ENCODE measurements at places on chromosomes 11 and 22.
A peak's percentile ranks its signal among the peaks of the same experiment; 100 is the strongest.

DNA sequence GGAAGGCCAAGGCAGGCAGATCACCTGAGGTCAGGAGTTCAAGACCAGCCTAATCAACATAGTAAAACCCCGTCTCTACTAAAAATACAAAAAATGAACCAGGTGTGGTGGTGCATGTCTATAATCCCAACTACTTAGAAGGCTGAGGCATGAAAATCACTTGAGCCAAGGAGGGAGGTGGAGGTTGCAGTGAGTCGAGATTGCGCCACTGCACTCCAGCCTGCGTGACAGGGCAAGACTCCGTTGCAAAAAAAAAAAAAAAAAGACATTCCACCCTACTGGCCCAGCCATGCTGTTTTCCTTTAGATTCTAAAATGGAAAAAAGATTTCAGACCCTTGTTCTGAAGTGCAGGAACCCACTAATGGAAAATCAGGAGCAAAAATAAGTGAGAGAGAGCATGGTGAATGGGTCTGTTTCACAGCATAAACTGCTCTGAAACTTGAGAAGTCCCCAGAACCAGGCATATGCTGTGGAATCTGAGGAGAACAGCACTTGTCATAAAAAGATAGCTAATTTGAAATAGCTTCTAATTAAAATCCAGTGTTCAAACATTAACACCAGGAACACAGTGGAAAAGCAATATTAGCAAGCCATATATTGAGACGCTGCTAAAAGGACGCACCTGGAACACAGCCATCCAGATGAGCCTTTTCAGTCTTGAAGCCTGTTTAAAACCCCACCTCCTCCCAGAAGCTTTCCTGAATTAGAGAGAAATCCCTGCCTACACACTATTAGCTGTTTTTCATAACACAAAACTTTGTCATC is 66.3 kb upstream of the CHRM4 start:
- DNase-seq: no peak

DNA sequence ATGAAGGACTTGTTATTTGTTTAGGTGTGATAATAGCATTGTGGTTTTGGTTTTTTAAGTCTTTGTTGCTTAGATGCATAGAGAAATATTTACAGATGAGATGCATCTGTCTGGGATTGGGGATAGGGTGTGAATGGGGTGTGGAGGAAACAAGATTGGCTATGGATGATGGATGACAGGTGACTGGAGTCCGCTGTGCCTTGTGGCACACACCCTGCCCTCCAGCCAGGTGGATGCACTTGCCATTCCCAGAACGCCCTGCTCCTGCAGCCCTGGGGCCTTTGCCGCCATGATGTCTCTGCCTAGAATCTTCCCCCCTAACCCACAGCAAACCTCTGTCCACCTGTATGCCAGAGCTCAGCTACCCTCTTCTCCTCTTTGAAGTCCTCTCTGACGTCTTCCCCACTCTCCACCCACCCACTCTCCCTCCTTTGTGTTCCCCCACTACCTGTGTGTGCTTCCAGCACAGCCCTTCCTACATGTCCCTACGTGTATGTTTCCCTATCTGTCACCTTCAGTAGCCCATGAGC is 54.7 kb downstream of the WNT11 start:
- DNase-seq: no peak

GRCh38 chr11:63839508-63840355 is 822 bp downstream of the MARK2 start:
- peak; percentile 72 for DNase-seq

DNA sequence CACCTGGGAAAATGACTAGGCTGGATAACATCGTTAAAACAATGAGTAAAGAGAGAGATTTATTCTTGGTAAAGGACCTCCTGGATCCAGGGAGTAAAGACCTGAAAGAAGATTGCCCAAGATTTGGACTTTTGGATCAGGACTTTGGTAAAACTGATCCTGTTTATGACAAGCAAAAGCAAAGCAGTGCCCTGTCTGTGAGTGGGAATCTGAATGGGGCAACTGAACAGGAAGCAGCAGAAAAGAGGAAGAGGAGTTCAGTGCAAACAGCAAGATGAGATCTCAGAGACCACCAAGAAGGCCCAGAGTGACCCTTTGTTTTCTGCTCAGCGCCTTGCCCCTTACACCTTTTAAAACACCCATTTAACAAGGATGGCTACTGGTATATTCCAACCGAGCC is 122.0 kb downstream of the VPREB1 start:
- DNase-seq: peak; percentile 28

DNA sequence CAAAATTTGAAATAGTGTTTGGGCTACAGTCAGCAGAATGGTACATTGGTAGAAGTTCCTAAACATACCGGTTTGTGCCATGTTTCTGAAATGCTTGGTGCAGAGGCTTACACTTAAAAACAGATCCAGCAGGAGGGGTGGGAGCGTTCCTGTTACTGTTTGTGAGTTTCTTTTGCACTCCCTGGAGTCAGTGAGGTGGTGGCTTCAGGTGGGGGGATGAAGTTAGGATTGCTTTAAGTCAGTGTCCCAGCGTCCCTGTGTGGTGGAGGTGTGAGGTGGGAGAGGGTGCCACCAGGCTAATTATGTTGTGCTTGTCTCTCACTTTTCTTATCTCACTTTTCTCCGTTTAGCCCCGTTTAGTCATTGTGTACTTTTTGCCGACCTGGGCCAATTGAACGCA is 9.7 kb downstream of the TNRC6B start:
- no peak for DNase-seq

DNA sequence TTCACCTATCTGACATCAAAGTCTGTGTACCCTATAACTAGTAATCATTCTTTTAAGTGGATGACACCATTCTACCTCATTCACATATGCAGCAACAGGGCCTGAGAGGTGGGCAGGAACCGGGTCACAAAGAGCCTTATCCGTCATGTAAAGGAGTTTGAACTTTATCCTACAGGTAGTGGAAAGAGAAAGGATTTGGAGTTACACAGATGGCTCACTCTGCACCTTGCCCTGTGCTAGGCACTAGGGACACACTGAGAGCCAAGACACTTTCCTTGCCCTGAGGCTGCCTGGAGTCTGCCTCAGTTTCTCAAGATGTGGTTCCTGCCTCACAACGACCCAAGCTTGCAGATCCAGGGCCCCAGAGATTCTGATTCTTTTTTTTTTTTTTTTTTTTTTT is 14.3 kb upstream of the ACER3 start:
- DNase-seq: no peak

DNA sequence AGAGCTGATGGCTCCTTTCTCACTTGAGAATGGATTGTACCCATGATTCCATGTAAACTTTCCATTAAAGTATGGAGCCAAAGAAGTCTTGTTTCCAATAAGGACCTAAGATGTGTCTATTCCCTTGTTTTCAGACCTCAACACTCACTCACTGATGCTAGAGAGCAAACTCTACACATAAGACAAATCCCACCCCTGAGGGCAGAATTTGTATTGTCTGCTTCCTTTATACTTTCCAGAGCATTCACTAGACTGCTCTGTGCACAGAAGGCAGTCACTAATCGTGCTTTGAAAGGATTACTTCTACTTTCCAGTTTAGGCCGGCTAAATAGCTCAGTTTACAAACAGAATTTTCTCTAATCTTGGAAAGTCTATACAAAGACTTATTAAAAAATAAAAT is 6.4 kb downstream of the ANKRD49 start:
- DNase-seq: no peak

DNA sequence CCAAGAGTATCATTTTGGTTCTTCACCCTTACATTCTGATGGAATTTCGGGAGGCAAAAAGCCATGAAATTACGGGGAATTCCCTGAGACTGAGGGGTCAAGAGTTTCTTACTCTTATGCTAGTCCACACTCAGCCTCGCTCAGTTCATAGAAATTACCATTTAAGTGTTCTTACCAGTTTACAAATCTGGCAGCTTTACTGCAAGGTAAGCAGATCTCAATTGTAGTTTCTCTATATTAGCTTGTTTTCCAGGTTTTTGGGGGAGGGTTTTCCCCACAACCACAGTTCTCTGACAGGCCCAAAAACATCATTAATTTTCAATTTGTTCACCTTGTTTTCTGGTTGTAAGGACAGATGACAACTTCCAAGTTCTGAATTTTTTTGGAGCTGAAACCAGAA is 1028.4 kb downstream of the FAM181B start:
- DNase-seq: no peak

DNA sequence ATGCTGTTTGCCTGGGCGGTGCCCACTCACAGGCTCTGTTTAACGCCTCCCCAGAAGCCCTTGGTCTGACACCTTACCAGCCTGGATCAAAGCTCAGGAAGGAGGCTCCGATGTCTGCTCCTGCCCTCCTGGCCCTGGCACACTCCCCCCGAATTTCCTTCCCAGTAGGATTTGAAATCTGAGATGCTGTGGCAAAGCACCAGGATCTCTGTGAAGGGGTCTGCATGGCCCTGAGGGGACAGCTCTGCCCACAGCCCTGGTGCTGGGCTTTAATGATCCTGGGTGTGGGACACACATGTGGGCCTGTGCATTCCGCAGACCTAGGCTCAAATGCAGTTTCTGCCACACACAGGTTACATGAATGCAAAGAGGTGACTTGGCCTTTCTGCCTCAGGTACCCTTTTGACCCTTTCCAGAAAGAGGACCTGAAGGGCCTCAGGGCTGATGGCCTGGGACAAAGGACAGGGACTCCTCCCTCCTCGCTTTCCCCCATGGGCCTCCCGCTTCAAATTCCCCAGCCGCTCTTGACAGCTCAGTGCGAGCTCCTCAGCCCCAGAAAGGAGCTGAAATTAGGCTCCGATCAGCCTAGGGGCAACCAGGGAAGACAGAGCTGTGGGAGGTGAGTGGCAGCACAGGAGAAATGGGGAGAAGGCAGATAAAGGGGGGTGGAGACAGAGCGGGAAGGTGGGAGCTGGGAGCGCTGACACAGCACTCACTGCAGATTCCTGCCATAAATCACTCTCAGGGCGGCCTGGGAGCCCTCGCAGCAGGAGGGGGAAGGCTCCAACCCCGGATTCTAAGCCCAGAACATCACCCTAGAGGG is 41.3 kb downstream of the TRIM29 start:
- no peak for DNase-seq

DNA sequence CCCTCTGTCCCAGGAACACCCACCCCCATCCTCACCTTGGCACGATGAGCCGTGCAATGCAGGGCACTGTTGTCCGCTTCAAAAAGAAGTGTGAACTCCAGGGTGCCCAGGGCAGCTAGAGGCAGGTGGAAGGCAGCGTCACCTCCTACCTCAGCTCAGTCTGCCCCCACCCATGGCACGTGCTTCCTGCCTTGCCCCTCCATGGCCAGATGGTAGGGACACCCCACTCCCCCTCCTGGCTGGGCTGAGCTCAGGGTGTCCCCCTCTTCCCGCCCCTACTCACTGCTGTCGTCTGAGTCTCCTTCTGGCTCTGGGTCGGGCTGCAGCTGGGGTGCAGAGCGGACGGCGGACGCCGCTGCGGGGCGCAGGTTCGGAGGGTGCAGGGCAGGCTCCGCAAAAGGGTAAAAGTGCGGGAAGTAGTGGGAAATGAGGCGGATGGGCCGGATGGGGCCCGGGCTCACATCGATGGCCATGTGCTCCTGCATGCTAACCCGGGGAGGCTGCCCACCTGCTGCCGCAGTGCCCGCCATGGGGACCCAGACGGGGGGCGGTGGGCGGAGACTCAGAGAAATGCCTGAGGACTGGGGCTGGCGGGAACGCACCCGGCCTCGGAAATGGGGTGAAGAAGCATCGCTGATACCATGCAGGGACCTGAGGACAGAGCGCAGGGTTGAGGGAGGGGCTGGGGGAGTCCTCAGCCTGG is 9.1 kb downstream of the NDUFV1 start:
- DNase-seq: no peak

- peak; percentile 70 for DNase-seq
Observed at GRCh38 chr11:113613619-113614018, 92.5 kb downstream of the TMPRSS5 start.

DNA sequence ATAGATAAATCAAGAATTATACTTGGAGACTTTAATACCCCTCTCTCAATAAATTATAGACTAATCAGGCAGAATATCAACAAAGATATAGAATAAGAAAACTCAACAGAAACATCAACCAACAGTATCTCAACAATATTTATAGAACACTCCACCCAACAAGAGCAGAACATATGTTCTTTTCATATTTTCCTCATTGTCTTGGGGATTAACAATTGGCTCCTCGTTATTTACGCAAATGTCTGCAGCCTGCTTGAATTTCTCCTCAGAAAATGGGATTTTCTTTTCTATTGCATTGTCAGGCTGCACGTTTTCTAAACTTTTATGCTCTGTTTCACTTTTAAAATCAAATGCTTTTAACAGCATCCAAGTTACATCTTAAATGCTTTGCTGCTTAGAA is 37.0 kb upstream of the FBLN1 start:
- no peak for DNase-seq

DNA sequence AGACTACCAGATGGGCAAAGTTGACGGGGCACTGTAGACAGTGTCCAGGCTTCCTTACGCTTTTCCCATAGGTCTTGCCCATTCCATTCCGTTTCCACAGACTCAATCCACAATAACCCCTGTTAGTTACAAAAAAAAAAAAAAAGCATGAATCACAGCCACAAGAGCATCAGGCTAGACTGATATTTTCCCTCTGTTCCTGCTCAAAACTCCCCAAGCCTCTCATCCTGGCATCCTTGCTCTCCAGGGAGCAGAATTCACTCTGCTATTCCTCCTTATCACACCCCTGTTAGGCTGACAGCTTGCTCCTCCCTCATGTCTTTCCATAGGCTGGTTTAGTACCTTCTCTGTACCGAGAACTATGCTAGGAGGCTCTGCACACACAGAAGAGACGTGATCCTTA is 42.2 kb downstream of the TMEM123 start:
- peak; percentile 41 for DNase-seq

DNA sequence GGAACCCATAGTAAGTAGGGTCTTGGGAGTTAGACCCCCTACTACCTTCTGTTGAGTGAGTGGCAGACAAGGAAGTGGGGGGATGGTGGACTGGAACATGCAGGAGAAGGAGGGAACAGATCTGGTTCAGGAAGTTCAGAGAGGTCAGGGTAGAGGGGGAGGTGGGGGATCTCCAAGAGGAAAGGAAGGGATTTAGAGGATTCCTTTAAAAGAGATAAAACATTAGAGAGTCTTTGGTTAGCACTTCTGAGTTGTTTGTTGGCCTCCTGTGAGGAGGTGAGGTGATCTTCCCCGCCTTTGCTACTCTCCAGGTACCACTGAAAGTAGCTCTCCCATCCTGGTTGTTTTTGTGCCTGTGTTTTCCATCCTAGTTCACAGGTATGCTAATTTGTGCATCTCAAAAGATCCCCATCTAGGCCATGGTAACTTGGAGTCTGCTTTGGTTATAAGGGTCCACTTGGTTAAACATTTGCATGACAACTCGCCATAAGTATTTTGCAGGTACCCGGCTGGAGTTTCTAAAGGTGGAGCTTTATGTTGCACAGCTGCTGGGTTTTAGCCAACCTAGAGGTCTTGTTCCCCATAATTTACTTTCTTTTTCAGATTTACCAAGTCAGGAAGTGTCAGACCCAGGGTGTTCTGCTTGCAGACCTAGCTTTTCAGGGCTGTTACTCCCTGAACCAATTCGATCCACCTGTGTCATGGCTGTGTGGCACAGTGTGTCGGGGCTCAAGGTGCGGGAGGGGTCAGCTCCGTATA is 79.3 kb upstream of the SORL1 start:
- DNase-seq: no peak

- DNase-seq: no peak
Observed at GRCh38 chr11:91846002-91846401, 378.6 kb upstream of the FAT3 start.

- DNase-seq: peak; percentile 42
Observed at GRCh38 chr11:57791321-57792059, 29.9 kb downstream of the CTNND1 start.

GRCh38 chr11:78841456-78842060 is 266.9 kb upstream of the NARS2 start:
- no peak for DNase-seq

- no peak for DNase-seq
Observed at GRCh38 chr11:106998116-106998915, 20.0 kb downstream of the GUCY1A2 start.

GRCh38 chr11:50088231-50088630 is 55.6 kb downstream of the OR4C45 start:
- no peak for DNase-seq

GRCh38 chr11:14942745-14943144 is 29.4 kb downstream of the CALCA start:
- DNase-seq: no peak

Data from hematopoietic multipotent progenitor cell treated with erythropoietin and hydrocortisone succinate and interleukin-3 and kit ligand, for 4 days (in vitro differentiated cells).